ENCODE measurements at places on chromosomes 13 and 19. TPM values are rescaled to one million over a fixed set of nuclear protein-coding genes. Genes with fewer than 3 reads are reported as not detected.

DNA sequence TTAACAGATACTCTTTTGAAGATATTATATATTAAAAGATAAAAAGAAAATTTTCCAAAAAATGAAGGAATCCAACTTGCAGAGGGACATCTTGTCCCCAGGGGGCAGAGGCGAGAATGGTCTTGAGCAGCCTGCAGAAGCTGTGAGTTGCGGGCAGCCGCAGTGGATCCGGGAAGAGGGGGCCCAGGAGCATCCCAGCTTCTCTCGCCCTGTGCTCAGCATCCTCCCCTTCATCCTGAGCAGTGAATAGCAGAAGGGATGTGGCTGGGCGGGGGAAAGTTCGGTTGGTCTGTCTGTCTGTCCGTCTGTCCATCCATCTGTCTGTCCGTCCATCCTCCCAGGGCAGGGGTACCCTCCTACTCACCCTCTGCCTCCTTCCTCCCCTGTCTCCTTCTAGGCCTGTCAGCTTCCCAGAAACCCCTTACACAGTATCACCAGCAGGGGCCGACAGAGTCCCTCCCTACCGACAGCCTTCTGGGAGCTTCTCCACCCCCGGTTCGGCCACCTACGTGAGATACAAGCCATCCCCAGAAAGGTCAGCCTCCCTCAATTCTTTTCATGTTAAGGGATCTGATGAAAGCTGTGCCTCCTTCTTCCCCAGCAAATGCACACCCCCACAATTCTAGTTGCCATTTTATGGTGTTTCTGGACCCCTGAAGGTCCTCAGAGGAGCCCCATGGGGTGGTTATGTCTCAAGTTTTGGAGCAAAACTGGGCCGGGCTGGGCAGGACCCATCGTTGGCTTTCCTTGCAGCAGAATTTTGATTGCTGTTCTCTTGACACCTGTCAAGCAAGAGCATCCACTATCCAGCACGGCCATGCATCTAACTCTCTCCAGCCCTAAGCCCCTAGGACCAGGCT lies 81.6 kb downstream of the DPF1 start:
- peak; percentile 78 for DNase-seq

NFIX gene
- polyA plus RNA-seq: 30.2 TPM

CGB1 gene
- not detected for polyA plus RNA-seq

GRCh38 chr19:41531438-41532311 lies 44.3 kb upstream of the CEACAM21 start:
- DNase-seq: peak; percentile 80

PPM1N gene
- polyA plus RNA-seq: 4.9 TPM

GRCh38 chr13:98100481-98100880 lies 42.4 kb upstream of the FARP1 start:
- DNase-seq: no peak

DNA sequence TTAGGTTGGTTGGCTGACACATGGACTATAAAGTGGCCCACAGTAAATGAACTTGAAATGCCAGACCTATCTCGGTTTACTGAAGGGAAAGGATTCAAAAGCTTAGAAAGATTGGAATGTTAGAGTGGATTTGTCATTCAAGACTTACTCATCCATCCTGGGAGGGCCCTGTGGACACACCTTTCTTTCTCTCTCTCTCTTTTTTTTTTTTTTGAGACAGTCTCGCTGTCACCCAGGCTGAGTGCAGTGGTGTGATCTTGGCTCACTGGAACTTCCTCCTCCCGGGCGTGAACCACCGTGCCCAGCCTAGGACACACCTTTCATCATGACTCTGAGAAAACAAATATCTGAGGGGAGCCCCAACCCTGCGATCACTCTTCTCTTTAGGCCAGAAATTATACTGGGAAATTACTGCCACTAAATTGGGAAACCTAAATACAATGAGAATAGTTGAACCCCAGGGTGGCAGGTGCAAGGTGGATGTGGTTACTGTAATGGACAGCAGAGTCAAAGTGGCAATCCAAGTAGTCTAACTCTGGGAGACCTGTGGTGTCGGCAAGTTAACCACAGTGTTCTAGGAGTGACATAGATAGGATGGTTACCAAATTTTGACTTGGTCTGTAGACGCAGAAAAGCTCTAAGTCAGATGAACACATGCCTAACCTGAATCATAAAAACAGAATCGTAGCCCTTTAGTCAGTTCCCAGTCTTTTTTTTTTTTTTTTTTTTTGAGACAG lies 47.1 kb upstream of the ZMYM5 start:
- peak; percentile 29 for DNase-seq

DNA sequence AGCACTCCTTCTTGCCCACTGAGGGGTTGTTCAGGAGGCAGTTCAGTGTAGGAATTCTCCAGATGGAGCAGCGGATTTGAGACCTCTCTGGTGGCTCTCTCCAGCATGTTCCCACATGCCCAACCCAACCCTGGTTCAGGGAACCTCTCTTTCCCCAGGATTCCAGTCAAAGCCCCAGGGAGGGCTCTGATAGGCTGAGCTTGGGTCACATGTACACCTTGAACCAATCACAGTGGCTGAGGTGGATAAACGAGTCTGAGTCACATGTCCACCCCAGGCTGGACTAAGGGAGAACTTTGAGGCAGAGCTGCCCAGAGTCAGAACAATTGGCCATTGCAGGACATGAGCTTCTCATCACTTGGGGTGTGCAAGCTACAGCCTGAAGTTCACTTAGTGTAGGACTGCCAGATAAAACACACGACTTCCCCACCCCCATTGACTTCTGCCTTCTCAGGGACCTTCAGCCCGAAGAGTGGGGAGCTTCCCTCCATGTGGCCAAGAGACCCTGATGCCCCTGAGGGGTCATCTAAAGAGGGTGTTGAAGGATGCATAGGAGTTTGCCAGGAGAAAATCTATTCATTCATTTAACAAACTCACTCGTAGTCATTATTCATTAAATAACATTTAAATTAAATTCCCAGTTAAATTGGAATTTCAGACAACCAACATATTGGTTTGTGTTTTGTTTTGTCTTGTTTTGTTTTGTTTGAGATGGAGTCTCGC lies 4.0 kb upstream of the MAST3 start:
- DNase-seq: no peak

- no peak for DNase-seq
These were observed 494.0 kb downstream of the UQCRFS1 start for GRCh38 chr19:28718909-28719308.

DYRK1B gene
- polyA plus RNA-seq: 13.2 TPM

ARRDC2 gene
- polyA plus RNA-seq: 34.1 TPM

- DNase-seq: no peak
These were observed 247.3 kb downstream of the KCTD12 start for GRCh38 chr13:76638882-76639281.

DNA sequence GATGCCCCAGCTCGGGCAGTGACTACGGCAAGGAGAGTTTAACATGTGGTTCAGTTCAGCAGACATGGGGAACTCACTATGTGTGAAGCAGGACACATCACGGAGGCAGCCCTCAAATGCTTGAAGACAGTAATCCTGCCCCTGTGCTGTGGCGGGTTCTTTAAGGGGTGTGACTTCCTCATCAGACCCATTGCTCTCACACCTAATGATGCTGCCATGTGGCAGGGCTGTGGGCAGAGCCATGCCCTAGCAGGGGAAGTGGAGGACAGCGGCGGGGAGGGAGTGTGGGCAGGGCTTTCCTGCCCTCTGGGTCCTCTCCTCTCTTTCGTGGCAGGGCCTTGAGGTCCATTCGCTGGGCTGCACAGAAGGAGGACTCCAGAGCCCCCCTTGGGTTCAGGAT lies 131.1 kb upstream of the GJB6 start:
- DNase-seq: no peak

FLT3LG gene
- 11.0 TPM for polyA plus RNA-seq

CACTIN gene
- 12.4 TPM for polyA plus RNA-seq

DNA sequence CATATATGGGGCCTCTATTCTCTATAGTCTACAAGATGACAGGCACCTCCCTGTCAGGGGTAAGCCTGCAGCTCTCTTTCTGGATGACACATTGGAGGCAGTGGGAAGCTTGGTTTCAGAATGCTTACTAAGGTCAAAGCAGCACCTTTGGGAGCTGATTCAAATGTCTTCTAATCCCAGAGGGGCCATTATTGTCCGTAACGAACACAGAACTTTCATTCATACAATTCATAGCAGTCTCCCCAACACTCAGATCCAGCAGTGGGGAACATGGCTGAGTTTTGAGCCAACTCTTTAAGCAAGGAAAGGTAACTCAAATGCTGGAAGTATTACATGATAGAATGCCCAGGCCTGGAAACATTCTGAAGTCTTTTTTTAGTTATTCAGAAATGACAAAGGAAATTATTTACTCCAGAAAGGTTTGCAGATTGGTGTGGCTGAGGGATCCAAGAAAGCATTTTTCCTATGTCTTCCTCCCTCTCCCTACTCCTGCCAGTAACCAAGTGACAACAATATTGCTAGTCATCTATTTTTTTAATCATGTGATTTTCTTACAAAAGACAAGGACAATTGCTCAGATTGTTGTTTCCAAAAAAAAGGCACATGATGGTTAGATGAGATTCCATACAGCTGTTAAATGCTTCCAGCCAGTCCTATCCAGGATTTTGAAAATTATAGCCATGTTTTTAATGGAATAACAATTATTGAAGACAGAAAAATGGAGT lies 118.7 kb downstream of the FOXO1 start:
- no peak for DNase-seq

GRCh38 chr13:72141855-72142519 lies 275.0 kb upstream of the DACH1 start:
- DNase-seq: no peak

PGLYRP2 gene
- polyA plus RNA-seq: not detected

GRCh38 chr19:47704656-47705055 lies 8.6 kb upstream of the EHD2 start:
- DNase-seq: no peak

FGF21 gene
- polyA plus RNA-seq: not detected

DNA sequence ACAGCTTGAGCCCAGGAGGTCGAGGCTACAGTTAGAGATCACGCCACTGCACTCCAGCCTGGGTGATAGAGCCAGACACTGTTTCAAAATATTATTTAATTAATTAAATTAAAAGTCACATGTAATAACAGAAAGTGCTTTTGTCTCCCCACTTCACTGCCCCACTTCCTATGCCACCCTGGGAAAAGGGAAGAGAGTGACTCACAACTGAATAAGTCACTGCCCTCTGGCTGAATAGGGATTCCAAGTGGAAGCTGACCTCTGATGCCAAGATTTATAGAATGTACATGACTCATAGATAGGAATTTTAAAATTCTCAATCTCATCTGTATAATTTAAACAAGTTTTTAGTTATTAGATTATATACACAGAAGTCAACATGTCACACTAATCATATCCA lies 22.2 kb upstream of the ERVV-1 start:
- DNase-seq: no peak

SERPINE3 gene
- not detected for polyA plus RNA-seq

DNA sequence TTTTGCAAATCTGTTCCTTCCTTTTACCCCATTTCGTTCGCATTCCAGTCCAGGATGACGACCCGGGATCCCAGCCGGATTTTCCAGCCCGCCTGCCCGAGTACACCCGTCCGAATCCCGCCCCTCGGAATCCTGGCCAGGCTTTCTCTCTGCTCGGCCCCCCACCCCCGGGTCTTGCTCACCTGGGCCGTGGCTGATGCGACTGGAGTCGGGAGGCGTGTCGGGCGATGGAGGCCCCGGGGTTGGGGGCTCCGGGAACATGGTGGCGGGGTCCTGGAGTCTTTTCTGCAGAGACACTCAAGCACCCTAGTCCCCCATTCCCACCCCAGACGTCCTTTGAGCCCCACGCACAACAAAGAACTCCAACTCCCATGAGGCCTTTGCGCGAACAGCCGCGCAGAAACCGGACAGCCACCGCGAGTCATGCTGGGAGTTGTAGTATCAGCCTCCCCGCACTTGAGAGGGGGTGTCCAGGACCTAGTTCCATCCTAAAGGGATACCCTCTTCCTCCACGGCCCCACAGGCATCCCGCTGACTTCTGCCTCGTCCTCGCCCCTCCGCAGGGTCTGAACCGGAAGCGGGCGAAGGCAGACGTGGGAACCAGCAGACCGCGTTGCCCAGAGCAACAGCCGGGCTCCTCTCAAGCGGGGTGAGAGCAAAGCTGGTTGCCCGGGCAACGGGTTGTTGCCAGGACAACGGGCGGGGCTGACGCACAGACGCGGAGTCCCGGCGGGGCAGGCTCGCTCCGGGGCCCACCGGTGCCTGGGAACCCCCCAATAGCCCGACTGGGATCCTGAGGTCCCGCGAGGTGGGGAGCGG lies 1.1 kb downstream of the SYT5 start:
- peak; percentile 95 for DNase-seq

Measured in stomach (tissue), 19 donors.